ENCODE measurements at places on chromosomes 5 and 9. TPM values are rescaled to one million over a fixed set of nuclear protein-coding genes. Genes with fewer than 3 reads are reported as not detected.

GRCh38 chr5:160635046-160635445 is 213.4 kb downstream of the PTTG1 start:
- H3K27ac ChIP-seq, result no peak overlapping the region
- no peak for DNase-seq
- no peaks in the 10 kb centered on the region for H3K27me3 ChIP-seq
- H3K36me3 ChIP-seq, result no peaks in the 10 kb centered on the region
- H3K4me3 ChIP-seq, result no peak overlapping the region

- H3K36me3 ChIP-seq, result peaks cover 1% of the 10 kb centered on the region
- H3K4me3 ChIP-seq, result no peak overlapping the region
- no peaks in the 10 kb centered on the region for H3K27me3 ChIP-seq
- H3K27ac ChIP-seq, result no peak overlapping the region
These were observed 12.6 kb downstream of the TRIO start for GRCh38 chr5:14155739-14156138.

GRCh38 chr9:136671646-136672430 is 9.1 kb downstream of the EGFL7 start:
- peaks cover 54% of the 10 kb centered on the region for H3K36me3 ChIP-seq
- no peak for DNase-seq
- no peaks in the 10 kb centered on the region for H3K4me1 ChIP-seq
- H3K27me3 ChIP-seq, result no peaks in the 10 kb centered on the region

AQP7 gene
- 0.74 TPM for total RNA-seq

OCLN gene
- total RNA-seq, result 129 TPM

GRCh38 chr5:13558408-13558807 is 386.1 kb downstream of the DNAH5 start:
- no peaks in the 10 kb centered on the region for H3K4me1 ChIP-seq
- DNase-seq, result no peak
- H3K4me3 ChIP-seq, result no peak overlapping the region
- no peaks in the 10 kb centered on the region for H3K36me3 ChIP-seq

- H3K27ac ChIP-seq, result no peak overlapping the region
- H3K4me1 ChIP-seq, result no peaks in the 10 kb centered on the region
- H3K27me3 ChIP-seq, result no peaks in the 10 kb centered on the region
- H3K4me3 ChIP-seq, result no peak overlapping the region
- H3K36me3 ChIP-seq, result peaks cover 34% of the 10 kb centered on the region
- no peak for DNase-seq
These were observed 43.0 kb downstream of the SFXN1 start for GRCh38 chr5:175521313-175521833.

All from lung (tissue), 17 donors.